ENCODE measurements at places on chromosomes 2 and 18.

DNA sequence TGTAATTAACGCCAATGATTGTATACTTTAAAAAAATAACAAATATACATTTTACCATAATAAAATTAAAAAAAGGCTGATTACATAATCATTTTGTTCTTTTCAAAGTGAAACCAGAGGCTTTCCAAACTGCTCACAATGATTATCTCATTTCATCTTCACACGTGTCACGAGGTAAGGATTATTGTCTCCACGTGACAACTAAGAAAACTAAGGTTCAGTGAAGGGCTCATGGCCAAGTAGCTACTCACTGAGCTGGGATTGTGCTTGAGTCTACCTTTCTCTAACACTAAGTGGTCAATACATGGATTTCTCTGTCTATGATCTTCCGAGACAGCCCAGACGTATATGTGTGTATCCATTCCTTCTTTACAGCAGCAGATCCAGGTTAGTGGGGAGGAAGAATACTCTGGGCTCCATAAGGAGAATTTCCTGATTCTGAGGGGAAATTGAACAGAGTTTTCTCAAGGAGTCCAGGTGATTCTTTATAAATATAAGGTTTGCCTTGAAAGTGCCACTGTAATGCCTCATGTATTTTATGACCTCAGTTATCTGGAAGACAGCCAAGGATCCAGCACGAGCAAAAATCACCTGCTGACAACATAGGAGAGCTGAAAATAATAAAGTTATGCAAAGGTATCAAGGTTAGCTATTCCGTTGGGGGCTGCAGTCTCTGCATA is 25.6 kb upstream of the ACSL3 start:
- no peak for DNase-seq

GRCh38 chr2:104787298-104788065 is 66.4 kb upstream of the POU3F3 start:
- no peak for DNase-seq

- DNase-seq = no peak
Measured at GRCh38 chr2:173874894-173875237, 90.3 kb downstream of the SP3 start.

- no peak for DNase-seq
Measured at GRCh38 chr2:203600286-203600685, 65.2 kb upstream of the RAPH1 start.

GRCh38 chr2:85978883-85979780 is 90.3 kb upstream of the ST3GAL5 start:
- no peak for DNase-seq

DNA sequence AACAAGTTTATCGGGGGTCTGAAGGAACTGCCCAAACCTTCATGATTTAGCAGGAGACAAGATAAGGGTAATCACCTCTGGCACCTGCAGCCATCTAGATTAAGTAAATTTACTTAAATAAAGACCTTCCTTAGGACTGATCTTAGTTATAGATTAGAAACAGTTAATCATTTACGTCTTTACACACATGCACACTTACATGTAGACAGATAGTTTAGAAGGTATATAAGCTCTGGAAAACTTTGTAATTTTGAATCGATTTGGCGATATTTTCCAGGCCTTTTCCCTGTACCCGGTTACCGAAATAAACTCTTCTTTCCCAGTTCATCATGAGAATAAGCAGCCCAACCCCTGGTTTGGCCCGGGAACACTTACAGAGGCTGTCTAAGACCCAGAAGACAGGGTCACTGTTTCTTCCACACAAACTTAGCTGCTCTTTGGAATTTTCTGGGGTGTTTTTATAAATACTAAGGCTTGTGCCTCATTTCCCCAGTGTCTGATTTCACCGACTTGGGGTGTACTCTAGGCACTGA is 560 bp upstream of the SKA1 start:
- DNase-seq = no peak

GRCh38 chr18:57581301-57581934 is 5.1 kb downstream of the FECH start:
- no peak for DNase-seq

DNA sequence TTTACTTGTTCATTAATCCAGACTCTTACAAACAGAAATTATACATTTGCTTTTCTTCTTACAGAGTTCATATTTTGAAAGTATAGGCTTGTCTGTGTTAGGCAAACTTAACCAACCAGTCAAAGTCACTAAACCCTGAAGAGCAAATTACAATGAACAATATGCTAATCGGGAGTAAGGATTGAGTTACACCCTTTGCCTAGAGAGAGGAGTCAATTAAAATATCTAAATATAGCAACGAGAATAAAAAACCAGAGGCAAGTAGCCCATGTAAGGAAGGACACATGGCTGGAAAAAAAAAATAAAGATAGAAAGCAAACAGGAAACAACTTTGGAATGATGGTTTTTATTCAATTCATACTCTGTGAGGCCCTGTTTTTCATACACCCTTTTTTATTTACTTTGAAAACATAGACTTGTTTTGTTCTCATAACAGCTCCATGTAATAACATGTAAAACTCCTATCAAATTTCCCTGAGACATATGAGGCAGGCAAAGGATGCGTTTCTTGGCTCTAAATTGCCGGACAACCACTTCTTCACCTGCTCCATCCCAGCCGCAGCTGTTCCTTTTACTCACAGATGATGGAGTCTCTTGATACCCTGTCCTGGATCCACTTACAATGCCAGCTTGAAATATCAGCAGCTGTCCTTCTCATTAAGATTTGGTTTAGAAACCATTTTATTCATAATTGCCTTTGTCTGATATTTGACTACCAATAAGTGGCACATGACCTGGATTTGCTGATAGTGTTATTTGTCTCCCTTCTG is 767.7 kb upstream of the GCFC2 start:
- DNase-seq = no peak

DNA sequence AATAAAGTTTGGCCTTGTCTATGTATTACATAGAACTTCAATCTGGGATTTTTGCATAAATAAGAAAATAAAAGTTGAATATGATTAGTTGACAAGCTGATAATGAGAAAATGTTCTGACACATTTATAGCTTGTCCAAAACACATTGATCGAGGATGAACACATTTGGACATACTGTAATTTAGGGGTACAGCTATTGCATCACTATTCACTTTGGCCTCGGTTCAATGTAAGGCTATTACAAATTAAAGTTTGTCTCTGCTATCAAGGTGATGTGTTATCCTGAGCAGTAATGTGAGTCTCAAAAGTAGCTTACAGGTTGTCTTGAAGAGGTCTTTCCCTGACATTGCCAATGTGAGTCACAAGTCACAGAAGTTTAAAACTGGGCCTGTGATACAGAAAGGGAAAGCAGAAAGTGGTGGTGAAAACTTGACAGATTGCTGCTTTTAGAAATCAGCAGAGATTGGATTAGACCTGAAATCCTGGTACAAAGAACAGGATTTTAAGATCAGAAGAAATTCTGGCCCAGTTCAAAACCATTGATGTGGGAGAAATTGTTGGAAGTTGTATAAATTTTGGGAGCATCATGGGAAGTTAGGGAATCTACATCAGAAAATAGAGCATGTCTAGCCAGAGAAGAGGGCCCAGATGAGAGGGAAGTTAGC is 674.1 kb downstream of the NYAP2 start:
- DNase-seq = no peak

DNA sequence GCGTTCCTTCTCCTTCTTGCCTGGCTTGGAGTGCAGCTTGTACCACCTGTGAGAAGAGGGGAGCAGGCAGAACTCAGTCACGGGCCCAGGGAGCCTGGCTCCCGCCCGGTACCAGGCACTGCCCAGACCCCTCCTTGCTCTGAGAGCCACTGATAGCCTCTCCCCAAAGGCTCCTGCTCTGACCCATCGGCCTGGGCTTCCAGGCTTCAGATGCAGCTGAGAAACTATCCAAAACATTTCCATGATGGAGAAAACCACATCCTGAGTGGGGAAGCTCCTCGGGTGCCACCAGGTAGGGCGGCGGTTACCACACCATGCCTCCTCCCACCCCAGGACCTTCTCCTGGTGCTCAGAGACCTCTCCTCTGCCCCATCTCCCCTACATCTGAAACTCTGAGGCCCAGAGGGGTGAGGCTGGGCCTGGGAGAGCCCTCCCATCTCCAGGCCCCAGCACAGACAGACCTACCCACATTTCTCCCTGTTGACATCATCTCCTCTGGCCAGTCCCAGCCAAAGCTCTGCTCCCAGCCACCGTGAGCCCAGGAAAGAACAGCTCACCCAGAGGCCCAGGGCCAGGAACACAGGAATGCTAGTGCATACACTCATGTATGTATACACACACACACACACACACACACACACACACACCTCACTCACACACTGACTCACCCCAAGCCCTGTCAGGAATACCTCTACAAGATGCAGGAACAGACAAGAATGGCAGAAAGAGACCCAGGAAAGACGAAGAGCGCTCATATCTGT is 17.9 kb upstream of the SFXN5 start:
- no peak for DNase-seq

DNA sequence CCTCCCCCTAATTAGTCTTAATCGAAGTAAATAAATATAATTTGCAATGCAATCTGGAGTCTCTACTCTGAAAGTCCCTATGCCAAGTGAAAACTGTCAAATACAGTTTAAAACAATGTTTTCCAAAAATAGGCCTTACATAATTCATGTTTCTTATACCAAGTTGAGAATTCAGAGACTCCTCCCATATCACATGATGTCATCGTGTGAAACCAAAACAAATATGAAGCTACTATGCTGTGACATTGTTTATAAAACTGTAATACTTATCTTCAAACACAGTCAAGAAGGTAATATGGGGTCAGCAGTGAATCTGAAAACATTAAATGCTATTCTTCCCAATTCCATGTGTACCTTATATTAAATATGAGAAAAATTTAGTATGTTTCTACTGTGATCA is 940.2 kb upstream of the FANCL start:
- no peak for DNase-seq

GRCh38 chr2:44291281-44292248 is 16.3 kb downstream of the SLC3A1 start:
- DNase-seq = no peak

DNA sequence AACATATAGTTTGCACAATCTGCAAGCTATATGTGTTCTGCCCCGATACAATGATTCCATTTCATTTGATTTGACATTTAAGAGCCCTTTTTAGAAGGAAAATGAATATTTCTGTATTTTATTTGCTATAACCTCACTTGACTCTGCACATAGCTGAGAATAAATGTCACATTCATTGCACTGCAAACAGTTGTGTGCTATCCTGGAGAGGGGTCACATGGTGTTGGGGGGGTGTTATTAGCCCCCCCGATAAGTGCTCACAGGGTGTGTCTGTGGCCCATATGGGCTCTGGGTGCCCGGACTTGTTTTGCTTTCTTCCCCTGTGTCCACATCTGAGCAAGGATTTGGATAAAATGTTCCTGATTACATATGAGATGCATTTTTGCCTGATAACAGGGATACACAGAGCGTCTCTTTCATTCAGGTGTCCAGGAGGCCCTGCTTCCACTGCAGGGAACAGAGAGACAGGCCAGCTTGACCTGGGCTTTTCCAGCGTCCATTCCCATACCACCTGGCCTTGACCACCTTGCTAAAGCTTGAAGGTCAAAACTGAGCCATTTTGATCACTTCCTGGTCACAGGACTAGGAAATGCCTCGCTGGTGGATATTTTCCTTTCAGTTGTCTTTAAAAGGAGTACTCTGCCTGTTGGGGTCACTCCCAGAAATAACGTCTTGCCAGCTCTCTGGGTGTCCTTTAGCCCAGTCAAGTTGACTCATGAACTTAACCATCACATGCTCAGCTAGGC is 38.4 kb upstream of the ID2 start:
- DNase-seq = no peak

DNA sequence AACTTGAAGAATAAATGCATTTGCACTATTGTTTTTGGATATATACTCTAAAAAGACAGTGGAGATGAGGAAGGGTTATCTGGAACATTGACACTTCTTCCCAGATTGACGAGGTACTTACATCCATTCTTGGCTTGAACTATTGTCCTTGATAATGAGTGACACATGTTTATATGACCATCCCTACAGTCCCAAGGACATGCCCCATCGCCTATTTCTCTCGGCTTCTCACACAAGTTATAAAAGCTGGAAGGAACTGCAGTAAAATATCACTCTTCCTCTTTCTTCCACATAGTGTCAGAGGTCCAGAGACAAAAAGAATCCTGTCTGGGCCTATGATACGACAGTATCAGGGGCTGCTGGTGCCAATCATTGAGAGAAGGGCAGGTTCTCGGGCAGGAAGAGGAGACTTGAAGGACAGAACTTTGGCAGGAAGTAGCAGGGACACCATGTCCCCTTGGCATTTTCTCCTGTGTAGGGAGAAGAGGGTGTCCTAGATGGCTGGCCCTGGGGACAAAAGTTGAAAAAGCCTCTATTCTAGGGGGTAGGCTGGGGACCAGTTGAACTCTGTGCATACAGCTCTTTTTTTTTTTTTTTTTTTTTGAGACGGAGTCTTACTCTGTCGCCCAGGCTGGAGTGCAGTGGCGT is 5.8 kb upstream of the CABLES1 start:
- no peak for DNase-seq

GRCh38 chr18:5449858-5450509 is 93.8 kb downstream of the EPB41L3 start:
- no peak for DNase-seq

DNA sequence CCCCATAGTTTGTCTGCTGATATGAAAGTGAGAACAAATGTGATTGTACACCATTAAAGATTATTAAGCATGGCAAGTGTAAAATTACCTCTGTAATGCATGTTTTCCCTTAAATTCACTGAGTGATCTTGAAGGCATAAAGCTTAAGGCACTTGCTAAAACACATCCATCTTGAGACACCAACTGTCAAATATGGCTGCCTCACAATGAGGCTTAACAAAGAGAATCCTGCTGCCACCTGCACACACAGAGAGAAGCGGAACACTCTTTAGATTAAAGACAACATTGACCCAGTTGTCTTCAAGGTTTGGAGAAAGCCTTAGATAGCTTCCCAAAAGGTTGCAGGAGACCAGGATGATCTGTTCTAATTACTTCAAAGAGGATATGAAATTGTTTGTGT is 803.6 kb upstream of the GYPC start:
- DNase-seq = no peak

GRCh38 chr2:72515696-72516095 is 310.1 kb downstream of the EXOC6B start:
- no peak for DNase-seq

- peak; percentile 53 for DNase-seq
Measured at GRCh38 chr2:237700512-237701032, 73.2 kb downstream of the LRRFIP1 start.

GRCh38 chr2:175817221-175817620 is 184.8 kb downstream of the LNPK start:
- DNase-seq = no peak

- DNase-seq = no peak
Measured at GRCh38 chr2:108073415-108074072, 87.2 kb downstream of the SLC5A7 start.

GRCh38 chr2:27320958-27321543 is 1.8 kb downstream of the MPV17 start:
- no peak for DNase-seq

GRCh38 chr18:58175122-58175785 is 131.2 kb downstream of the NEDD4L start:
- DNase-seq = no peak

GRCh38 chr2:133811409-133812125 is 243.3 kb upstream of the NCKAP5 start:
- DNase-seq = no peak

GRCh38 chr18:48749768-48750167 is 201.0 kb downstream of the SMAD7 start:
- DNase-seq = no peak

GRCh38 chr2:59806486-59806885 is 747.0 kb downstream of the BCL11A start:
- no peak for DNase-seq

Measured in stimulated activated CD8-positive, alpha-beta memory T cell treated with anti-CD3 and anti-CD28 coated beads, Interleukin-7, amount 100 ng/mL, for 24 hours (primary cell).